ENCODE measurements at places on chromosomes 3 and 15.

DNA sequence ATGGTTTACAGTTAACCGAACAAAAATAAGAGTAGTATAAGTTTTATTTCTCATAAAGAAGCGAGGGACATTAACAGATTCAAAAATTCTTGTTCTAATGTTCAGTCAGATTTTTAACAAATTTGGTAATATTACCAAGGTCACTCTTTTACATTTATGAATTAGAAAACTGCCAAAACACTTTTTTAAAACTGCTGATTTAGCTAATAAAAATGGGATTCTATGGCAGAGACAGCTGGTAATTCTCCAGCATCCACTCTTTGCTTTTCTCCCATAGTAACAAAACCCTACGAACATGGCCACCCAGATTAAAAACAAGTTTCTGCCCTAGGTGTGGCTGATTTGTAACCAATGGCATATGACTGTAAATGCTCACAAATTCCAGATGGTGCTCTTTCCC lies 71.2 kb downstream of the GPR160 start:
- DNase-seq: no peak

DNA sequence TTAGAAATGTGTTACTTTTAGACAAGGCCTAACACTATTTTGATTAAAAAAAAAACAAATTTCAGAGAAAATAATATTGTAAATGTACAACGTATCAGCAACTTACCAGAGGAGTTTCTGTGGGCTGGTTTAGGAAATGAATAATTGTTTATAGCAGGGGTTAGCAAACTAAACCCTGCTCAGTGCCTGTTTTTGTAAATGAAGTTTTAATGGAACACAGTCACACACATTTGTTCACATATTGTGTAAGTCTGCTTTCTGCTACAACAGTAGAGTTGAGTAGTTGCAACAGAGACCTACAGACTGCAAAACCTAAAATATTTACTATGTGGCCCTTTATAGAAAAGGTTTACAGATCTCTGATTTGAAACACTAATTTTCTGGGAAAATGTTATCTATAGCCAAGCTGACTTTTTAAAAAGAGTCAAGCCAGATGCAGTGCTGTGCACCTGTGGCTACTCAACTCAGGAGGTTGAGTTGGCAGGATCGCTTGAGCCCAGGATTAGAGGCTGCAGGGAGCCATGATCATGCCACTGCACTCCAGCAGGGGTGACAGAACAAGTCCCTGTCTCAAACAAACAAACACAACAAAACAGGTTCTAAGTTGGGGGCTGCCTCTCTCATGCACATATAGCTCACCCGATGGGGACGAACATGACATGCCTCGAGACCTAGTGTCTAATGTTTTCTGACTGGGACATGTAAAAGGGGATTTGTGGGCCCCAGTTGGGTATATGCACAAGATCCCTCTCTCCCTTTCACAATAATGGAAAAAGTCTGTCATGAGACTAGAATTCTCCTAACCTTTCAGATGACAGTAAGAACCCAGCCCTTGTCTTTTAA lies 182.5 kb downstream of the TNIK start:
- DNase-seq: no peak

- DNase-seq: no peak
These were observed 39.6 kb downstream of the SEMA6D start for GRCh38 chr15:47756872-47757271.

- no peak for DNase-seq
These were observed 27.1 kb upstream of the GABRG3 start for GRCh38 chr15:26943866-26944265.

DNA sequence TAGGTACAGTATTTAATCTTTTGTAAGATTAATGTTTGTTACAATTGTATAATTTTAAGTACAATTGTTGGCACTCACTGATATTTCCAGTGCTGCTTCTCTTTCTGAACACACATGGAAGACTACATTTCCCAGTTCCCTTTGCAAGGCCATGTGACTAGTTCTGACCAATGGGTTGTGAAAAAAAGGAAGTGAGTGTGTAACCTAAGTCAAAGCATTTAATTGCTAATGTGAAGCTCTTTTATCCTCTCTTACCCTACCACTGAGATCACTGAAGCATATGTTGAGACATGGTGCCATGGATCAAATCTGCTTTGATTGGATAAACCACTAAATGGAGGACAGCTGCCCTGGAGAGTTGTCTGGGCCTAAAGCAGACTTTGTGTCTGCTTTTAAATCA lies 83.9 kb upstream of the PLXND1 start:
- DNase-seq: peak; percentile 84

GRCh38 chr3:16430717-16431630 lies 82.5 kb downstream of the RFTN1 start:
- no peak for DNase-seq

DNA sequence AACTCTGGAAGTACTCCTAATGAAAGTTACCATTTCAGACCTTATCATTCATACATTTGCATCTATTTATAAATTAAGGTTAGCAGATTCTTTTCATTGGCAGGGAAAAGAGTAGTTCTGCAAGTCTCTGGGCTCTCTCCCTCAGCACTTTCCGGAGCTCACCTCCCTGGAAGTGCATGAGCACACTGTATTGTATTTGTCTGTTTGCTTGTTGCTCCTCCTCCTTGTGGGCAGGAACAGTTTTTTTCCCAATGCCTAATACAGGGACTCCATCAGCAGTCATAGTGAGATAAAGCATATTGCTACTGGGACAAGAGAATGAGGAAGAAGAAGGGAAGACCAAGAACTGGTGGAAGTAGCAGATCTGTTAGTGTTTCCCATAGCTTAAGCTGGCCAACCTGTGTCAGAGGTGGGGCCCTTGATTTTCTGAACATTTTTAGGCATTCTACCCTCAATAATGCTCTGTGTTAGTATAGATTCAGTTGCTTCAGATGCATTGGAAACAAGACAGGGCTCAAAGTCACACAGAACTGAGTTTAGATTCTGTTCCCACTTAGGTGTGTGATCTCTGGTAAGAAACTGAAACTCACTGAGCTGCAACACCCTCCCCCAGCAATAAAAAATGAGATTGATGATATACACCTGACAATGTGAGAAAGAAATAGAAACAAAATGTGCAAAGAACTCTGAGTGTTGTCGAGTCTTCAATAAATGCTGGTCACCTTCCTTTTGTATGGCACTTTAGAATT lies 407.8 kb downstream of the TUSC7 start:
- no peak for DNase-seq

DNA sequence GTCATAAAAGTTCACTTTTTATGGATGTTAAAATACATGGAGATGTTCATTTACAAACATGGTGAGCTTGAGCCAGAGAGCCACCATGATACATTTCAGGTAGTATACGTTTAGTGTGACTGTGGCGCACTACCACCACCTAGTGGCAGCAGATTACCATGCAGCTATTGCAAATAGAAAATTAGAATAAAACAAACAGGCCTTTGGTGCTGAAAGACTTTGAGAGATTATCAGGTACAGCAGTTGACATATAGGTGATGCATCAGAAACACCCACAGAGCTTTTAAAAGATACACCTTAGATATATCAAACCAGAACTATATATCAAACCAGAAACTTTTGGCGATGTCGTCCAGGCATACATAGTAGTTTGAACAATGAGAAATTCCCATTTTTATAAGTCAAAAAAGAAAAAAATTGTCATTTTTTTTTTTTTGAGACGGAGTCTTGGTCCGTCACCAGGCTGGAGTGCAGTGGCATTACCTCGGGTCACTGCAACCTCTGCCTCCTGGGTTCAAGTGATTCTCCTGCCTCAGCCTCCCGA lies 42.0 kb upstream of the ICE2 start:
- DNase-seq: peak; percentile 86

- DNase-seq: no peak
These were observed 3.2 kb upstream of the PLXND1 start for GRCh38 chr3:129609591-129610182.

- no peak for DNase-seq
These were observed 477.1 kb upstream of the KCNMB2 start for GRCh38 chr3:178059119-178059518.

- DNase-seq: no peak
These were observed 1.5 kb downstream of the RAB7A start for GRCh38 chr3:128727485-128727884.

- no peak for DNase-seq
These were observed 20.3 kb upstream of the ADAMTS7 start for GRCh38 chr15:78831229-78832207.

Data from CD4-positive, alpha-beta T cell treated with Interferon alpha-2 for 1 hour (primary cell).